Activated CD8-positive, alpha-beta T cell treated with anti-CD3 and anti-CD28 coated beads, Interleukin-2, amount 10 ng/mL, durations not matched to agents 7 days and 5 days (primary cell): ENCODE measurements at places on chromosomes 7 and 10. TPM values are rescaled to one million over a fixed set of nuclear protein-coding genes. Genes with fewer than 3 reads are reported as not detected.

DNA sequence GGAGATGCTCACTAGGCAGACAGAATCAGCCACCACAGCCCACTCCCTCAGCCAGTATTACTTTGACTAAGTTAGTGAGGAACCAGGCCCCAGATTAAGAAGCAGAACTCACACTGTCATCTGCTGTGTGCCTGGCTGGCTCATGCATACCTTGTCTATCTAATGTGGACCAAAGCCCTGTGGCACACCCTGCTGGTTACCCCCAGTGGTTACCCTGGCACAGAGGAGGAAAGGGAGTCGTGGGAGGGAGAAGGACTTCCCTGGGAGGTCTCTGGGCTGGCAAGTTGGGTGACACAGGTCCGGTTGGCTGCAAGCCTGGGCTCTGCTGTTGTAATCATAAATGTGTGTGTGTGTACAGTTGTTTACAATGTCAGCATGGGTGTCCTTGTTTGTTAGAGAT lies 7.5 kb upstream of the SH2D4B start:
- peak; percentile 69 for DNase-seq

Gene AGAP6
- 14.1 TPM for total RNA-seq

- no peak for DNase-seq
Observed at GRCh38 chr7:86667732-86668131, 24.0 kb downstream of the GRM3 start.

Gene ASB10
- not detected for total RNA-seq

- no peak for DNase-seq
Observed at GRCh38 chr7:1413936-1414639, 45.2 kb downstream of the MICALL2 start.

GRCh38 chr10:75540981-75541380 lies 109.6 kb downstream of the LRMDA start:
- no peak for DNase-seq

Gene CDNF
- 1.2 TPM for total RNA-seq

DNA sequence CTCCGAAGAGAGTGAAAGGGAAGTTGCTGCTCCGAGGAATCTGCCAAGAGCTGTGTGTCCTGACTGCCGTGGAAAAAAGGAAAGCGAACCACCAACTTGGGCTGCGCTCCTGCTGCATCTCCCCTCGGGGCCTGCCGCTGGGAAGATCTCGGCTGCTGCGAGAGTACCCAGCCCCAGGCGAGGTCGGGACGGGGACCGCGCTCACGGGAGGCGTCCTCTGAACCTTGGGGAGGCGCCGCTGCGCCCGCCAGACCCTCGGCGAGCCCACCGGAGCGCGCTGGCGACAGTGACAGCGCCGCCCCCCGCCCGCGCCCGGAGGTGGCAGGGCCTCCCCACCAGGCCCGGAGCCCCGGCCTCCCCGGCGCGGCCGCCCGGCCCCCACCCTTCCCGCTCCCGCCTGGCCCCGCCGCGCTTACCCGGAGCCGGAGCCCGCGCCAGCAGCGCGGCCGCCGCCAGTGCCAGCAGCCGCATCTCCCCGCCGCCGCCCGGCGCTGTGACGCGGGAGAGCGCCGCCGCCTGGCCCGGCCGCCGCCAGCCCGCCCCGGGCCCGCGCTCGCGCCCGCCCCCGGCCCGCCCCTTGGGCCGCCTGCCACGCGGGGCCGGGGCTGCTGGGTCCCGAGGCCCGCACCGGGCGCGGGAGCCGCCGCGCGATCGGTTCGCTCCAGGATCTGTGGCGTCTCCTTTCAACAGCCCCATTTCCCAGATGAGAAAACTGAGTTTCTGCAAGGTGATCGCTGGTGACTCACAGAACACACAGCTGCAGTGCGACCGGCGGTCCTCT lies at the start of gene VSTM4:
Gene VSTM4 (minus strand): TSS at position 508 of the 781 bp plus-strand sequence. CDS start 37 bp downstream, at position 471.
- DNase-seq = no peak

GRCh38 chr10:124262971-124263370 lies 155.8 kb downstream of the OAT start:
- DNase-seq = no peak

GRCh38 chr10:75836064-75836463 lies 404.6 kb downstream of the LRMDA start:
- no peak for DNase-seq

Gene WDFY4
- 0.37 TPM for total RNA-seq

GRCh38 chr10:93475871-93476270 lies 6.3 kb downstream of the MYOF start:
- DNase-seq = no peak

Gene ZNF518A
- total RNA-seq = 16.5 TPM

Gene KIFBP
- total RNA-seq = 16.5 TPM

DNA sequence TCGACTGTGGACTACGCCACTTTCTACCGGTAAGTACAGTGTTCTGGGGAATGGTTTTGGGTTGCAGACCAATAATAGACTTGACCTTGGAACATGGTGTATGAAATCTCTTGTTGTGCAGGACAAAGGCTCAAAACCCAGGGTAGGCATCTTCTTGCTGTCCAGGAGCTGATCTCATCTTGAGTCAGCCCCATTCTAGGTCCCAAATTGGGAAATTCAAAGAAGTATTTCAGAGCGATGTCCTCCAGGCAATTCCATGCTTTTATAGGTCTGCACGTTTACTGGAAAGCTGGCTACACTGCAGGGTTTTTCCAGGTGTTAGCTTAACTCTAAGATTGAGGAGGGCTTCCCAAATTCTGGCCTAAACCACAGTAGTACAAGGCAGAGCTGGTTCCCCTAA lies 180.7 kb downstream of the BMPER start:
- no peak for DNase-seq

Gene TRUB1
- total RNA-seq = 13.4 TPM

DNA sequence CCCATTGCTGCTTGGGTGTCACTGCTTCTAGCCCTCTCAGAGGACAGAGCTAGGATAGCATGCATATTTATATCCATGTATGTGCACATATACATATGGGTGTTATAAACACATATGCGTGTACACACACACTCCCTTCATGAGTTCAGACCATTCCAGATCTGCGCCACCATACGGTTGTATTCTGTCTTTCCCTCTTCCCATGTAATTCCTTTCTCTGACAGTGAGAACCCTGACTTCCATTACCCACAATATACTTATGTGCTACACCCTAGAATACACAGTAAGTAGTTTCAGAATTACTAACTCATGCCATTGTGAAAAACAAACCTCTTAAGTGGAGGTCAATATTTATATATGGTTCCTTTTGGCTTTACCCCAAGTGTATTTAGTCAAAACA lies 116.6 kb upstream of the SAMD8 start:
- DNase-seq = no peak

GRCh38 chr7:142409471-142409870 lies 151.6 kb upstream of the PRSS58 start:
- no peak for DNase-seq

Gene SPDYE5
- not detected for total RNA-seq

Gene SGCE
- total RNA-seq = not detected

DNA sequence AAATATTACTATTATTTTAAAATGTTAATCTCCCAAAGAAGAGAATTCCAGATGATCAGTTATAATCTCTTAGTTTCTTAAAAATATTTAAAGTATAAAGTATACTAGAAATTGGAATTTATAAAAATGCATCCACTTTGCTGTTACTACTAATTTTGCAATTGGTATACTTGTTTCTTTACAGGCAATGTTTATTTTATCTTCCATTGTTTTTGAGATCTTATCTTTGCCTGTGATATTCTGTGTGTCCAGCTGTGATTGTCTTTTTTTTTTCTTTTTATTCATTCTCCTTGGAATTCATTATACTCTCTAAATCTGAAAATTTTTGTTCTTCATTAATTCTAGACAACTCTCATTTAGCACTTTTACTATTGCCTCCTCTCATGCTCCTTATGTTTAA lies 652.6 kb downstream of the TNS3 start:
- no peak for DNase-seq

DNA sequence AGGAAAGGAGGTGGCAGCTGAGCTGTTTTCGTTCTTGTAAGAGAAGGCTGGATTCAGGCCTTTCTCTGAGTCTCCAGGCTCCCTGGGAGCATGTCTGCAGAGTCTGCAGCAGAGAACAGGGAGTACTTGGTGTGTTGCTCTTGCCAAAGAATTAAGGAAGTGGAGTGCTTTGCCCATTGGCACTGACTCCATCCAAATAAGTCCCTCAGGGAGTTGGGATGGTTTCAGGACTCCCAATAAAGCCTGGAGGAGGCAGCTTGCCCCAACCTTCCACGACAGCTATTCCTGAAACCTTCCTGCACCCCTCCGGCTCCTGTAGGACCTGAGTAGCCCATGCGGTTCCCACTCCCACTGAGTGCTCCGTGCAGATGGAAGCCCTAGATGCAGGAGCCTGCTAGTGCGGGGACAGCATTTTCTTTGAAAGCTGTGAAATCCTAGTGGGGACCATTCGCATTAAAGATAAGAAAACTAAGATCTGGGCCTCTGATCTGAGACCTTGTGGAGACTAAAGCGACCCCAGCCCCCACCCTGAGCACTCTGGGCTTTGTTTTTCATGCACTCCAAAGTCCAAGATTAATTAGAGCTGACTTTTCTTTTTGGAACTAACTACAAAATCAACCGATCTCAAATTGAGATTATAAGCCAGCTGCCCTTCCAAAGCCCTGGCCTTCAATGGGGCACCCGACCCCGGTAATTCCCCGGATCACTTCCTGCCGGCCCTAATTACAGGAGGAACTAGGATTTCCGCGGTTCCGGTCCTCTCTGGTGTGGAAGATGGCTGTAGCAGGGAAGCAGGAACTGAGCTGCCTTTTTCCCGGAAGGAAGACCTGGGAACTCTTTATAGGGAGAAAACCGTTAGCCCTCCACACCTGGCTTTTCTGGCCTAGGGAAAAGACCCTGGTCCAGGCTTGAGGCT lies 110.2 kb downstream of the COL13A1 start:
- DNase-seq = no peak

- no peak for DNase-seq
Observed at GRCh38 chr7:132533916-132534315, 42.4 kb downstream of the PLXNA4 start.

Gene NPSR1
- not detected for total RNA-seq

GRCh38 chr7:151251689-151252560 lies 3.4 kb upstream of the SMARCD3 start:
- no peak for DNase-seq

DNA sequence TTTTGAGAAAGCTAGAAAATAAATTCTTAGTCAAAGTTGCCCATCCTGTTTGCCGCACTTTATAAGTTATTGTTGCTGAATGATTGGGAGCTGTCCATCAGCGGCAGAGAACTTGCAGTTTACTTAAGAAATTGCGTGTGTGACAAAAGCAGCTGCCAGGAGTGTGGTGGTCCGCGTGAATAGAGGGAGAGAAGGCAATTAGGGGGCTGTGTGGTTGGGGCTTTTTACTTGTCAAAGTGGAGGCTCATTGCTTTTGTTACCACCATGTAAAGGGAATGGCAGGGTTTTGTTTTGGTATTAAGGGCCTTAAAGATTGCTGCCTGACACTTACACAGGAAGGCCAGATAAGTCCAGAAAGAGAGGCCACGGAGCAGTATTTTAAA lies 177.8 kb downstream of the TCF7L2 start:
- DNase-seq = no peak

DNA sequence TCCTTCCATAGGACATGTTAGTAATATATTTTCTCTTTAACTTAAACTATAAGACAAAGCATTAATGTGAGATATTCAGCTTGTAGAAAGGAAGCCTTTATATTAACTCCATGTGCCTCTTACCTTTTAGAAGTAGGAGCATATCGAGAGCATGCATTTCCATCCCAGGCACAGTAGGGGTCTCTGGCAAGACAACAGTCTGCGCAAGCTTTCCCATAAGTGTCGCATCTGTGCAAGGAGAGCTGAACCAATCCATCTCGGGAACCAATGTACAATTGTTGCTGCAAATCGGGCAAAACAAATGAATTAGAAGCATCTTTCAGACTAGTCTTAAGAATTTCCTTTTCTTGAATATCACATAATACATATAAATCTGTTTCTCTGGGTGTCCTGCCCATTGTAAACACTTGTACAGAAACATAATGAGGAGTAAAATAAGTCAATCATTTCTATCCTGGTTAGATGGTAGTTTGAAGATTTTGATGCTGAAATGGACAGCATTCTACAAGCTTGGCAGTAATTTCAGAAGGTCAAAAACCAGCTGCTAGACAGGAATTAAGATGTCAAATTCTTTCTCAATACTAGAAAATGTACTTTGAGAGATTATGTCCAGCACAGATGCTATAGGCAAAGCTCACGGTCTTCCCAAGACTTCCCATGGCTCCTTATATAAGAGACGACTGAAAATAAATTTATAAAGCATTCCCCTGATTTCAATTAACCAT lies 171.8 kb downstream of the SEMA3D start:
- DNase-seq = no peak
